Activated CD4-positive, CD25-positive, alpha-beta regulatory T cell treated with anti-CD3 and anti-CD28 coated beads, Interleukin-2, amount 50 U/mL, for 72 hours (primary cell): ENCODE measurements at places on chromosomes 5 and 9.

GRCh38 chr5:112795944-112796678, 58.4 kb downstream of the APC start:
- no peak for DNase-seq

- no peak for DNase-seq
Measured at GRCh38 chr9:70131296-70131695, 87.6 kb downstream of the MAMDC2 start.

- no peak for DNase-seq
Measured at GRCh38 chr9:76414661-76415060, 20.4 kb upstream of the RFK start.

DNA sequence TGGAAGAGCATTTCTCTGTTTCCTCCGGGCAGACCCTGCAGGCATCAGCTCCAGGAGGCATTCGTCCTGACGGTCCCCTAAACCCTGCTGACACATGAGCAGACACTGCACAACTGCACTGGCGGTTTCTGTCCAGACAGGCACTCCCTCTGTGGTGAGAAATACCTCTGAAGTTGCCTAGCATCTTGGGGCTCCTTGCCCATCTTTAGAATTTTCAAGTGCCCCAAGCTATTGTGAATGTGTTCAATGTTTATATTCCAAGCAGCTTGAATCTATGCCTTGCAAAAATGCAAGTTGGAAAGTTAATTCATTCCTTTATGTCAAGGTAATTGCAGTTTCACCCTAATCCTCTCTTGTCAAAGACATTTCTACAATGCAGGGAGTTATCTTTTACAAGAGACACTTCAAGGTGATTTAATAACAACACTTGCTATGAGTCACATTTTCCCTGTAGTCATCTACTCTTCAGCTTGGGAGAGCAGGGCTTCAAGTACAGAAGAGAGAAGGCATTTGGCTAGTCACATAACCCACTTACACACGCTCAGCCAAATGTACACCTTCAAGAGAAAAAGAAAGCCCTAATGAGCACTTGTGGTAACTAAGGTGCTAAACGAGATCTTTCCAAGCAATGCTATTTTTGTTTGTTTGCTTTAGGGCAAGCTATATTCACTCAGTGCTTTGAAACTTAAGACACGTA, 302.5 kb downstream of the MLLT3 start:
- no peak for DNase-seq

DNA sequence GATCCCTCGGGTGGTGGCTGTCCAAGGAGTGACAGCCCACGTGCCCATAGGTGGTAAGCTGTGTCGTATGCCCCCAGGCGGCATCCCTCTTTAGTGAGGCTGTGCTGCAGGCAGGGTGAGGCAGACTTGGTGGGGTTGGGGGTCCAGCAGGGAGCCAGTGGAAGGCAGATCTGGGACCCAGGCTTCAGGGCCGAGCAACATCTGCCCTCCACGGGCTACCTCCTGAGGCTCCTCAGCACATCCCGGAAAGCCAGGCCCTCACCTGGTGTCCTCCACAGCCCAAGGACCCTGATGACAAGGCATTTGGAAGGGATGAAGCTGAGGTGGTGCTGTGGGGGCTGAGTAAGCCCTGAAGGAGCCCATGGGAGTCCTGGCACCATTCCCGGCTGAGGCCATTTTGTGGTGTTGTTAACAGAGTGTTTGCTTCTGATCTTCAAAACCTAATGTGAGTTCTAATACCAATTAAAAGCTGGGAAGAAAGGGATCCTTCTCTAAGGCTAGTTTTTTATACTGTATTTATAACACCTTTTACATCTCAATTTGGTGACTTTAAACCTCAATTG, 295.8 kb upstream of the IRX2 start:
- DNase-seq: no peak

DNA sequence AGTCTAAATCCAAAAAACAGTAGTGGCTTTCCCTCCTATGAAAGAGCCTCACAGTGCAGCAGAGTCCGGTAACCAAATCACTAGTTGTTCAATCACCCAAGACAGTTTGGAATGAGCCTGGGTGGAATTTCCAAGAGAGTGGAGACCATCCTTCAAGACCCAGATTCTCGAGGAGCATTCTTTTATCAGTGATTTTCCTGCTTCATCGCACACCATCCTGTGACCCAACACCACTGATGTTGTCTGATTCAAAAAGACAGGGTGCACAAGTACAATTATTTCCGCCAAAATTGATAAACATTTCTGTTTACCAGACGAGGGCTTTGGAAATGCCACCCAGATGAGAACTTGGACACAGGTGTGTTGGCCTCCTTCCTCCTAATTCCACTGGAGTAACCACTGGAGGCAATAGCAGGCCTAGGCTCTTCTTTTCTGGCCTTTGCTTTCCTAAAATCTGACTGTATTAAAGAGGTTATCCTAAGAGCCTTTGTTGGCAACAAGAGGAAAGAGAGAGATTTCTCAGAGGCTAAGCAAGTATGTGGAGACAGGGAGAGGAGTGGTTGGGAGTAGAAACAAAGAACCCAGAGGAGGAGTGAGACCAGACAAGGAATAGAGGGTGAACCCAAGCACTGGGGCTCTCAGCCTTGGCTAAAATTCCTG, 56.3 kb upstream of the S1PR3 start:
- no peak for DNase-seq

GRCh38 chr5:155332618-155333017, 319.1 kb downstream of the KIF4B start:
- no peak for DNase-seq

GRCh38 chr9:5185220-5185840, at the start of gene INSL6:
Gene INSL6 (minus strand): TSS chr9:5185639. CDS start chr9:5185602, 37 bp downstream.
- no peak for DNase-seq

DNA sequence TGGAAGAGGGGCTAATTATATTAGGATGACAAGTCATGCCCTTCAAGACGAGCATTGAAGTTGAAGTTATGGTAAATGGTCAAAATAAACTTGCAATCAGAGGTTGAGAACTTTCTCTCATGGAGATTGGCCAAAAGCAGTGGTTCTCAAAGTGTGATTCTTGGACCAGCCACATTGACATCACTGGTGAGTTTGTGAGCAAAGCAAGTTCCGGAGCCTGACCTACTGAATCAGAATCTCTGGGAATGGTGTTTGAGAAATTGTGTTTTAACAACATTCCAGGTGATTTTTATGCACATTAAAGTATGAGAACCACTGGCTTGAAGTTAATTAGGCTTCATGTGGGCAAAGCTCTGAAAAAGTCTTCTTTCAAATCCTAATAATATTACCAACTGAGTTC, 403.5 kb downstream of the ZSWIM6 start:
- no peak for DNase-seq

- no peak for DNase-seq
Measured at GRCh38 chr9:16623989-16624743, 246.3 kb downstream of the BNC2 start.

GRCh38 chr5:107211630-107212029, 459.1 kb downstream of the EFNA5 start:
- DNase-seq: no peak

DNA sequence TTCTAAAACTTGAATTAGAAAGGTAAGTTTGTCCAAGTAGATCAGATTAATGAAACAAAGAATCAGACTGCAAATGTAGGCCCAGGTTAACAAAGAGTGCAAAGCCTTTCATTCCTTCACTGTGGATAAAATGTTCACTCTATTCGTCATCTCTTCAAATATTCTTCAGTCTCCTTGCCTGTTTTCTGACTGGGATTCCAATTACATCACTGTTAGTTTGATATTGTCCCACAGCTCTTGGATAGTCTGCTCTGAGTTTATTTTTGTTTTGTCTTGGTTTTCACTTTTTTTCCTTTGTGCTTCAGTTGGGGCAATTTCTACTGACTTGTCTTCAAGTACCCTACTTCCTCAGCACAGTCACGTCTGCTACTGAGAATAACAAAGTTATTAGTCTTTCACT, 38.5 kb upstream of the GZMA start:
- no peak for DNase-seq

- DNase-seq: no peak
Measured at GRCh38 chr9:25629231-25629630, 49.0 kb downstream of the TUSC1 start.

- no peak for DNase-seq
Measured at GRCh38 chr9:106066940-106067524, 372.7 kb downstream of the TMEM38B start.

- no peak for DNase-seq
Measured at GRCh38 chr5:91374893-91375520, 8.1 kb downstream of the ARRDC3 start.

DNA sequence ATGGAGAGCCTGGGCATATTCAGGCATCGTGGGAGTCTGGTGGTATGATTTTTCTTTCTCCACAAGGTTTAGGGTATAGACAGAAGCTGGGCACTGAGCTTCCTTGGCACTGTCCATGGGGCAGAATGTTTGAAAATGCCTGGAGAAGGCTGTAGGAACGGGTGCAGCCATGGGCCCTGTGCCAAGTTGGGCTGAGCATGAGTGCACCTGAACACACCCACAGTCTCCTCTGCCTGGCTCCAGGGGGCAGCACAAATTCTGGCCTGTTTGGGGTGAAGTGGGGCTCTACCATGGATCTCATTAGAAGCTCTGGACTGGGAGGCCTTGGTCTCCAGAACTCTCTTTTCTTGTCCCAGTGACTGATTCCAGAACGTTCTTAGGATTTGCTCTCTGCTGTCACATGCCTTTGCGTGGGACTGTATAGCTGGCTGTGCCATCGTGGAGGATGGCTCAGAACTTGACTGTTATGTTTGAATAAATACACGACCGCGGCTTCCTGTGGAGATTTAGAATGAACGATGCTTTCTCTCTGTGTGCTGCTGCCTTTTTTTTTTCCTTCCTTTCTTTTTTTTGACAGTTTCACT, 229.8 kb downstream of the FANCC start:
- no peak for DNase-seq

- no peak for DNase-seq
Measured at GRCh38 chr5:73337586-73338255, 110.9 kb downstream of the FOXD1 start.

DNA sequence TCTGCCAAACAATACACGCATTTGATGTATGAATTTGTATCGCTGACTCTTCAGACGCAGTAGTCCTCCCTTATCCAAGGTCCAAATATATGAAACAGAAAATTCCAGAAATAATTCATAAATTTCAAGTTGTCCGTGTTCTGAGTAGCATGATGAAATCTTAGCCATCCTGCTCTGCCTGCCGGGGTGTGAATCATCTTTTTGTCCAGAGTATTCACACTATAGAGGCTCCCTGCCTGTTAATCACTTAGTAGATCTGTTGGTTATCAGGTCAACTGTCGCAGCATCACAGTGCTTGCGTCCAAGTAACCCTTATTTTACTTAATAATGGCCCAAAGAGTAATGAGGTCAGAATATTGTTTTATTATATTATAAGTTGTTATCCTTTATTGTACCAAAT, 268.1 kb downstream of the DOCK8 start:
- DNase-seq: no peak

- no peak for DNase-seq
Measured at GRCh38 chr9:75651709-75652108, 238.8 kb upstream of the PCSK5 start.

DNA sequence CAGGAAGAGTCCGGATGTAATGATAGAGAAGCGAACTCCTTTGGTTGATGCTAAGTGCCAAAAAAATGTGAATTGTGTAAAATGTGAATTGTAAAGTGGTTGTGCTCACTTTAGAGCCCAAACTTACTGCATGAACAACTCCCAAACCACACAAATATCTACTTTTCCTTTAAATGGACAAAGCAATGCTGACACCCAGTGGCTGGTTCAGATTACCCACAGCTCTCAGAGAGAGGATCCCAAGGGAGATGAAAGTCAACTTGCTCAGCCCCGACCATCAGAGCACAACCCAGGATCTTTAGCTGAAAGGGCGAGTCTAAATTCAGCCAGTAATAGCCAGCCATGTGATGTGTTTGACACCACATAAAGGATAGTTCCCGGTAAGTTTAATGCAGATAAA, 133.7 kb downstream of the NMUR2 start:
- no peak for DNase-seq

GRCh38 chr5:139501381-139501780, 18.8 kb upstream of the STING1 start:
- DNase-seq: no peak

DNA sequence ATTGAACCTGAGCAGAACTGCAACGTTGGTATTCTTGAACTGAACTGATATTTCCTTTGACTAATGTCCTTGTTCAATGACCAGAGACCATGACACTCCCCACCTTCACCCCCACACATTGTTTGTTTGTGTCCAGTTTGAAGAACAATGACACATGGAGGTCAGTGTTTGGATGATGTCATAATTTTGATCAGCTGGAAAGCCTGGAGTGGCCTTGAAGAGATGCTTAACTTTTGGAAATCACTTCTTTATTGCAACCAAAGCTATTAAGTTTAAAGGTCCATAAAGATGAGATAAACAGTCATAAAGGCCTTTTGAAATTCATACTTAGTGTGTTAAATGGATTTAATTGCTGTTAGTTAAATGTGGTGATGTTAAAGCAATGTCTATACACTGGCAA, 92.7 kb downstream of the TMC1 start:
- no peak for DNase-seq

GRCh38 chr9:65432722-65433323, 147.8 kb upstream of the FOXD4L5 start:
- DNase-seq: no peak

GRCh38 chr9:73441890-73442818, 290.5 kb downstream of the ANXA1 start:
- DNase-seq: no peak

- DNase-seq: no peak
Measured at GRCh38 chr5:168341178-168341577, 49.7 kb downstream of the WWC1 start.

- no peak for DNase-seq
Measured at GRCh38 chr9:90333226-90333625, 309.4 kb downstream of the DIRAS2 start.

DNA sequence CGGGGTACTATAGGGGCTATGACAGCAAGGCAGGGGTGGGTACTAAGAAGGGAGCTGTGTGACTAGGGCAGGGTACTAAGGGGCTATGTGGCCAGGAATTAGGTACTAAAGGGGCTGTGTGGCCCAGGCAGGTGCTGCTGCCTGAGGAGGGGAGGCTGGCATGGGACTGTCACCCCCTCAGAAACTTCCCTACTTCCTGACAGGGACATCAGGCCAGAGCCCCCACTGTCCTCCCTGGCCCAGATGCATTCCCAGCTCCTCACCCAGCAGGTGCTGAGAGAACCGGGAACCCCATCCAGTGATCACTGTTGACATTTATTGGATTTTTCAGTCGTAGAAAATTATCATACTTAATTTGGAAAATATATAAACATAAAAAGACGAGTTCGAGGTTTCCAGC, 26.6 kb downstream of the IRX2 start:
- DNase-seq: no peak

DNA sequence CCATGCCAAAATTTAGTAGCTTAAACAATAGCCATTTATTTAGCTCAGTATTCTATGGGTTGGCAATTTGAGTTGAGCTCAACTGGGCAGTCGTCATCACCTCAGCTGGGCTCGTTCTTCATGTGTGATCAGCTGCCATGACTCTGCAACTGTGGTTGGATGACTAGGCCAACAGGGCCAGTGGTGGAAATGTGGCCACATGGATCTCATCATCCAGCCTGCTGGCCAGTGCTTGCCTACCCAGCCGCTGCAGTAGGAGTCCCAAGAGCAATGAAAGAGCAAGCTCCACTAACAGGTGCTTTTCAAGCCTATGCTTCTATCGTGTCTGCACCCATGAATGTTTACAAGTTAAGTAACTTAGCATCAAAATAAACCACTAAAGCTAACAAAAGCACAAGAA, 158.0 kb downstream of the ATPSCKMT start:
- DNase-seq: no peak

GRCh38 chr5:165495829-165496380, 1990.5 kb downstream of the MAT2B start:
- DNase-seq: no peak
